ENCODE measurements at places on chromosomes 7 and 10.

GRCh38 chr7:134088199-134088598 lies 38.9 kb upstream of the LRGUK start:
- no peak for DNase-seq

- DNase-seq, result no peak
These were observed 97.1 kb downstream of the TCF7L2 start for GRCh38 chr10:113047151-113047550.

- no peak for DNase-seq
These were observed 125.2 kb downstream of the TACC2 start for GRCh38 chr10:122113945-122114747.

GRCh38 chr7:98956937-98957336 lies 78.6 kb downstream of the TRRAP start:
- no peak for DNase-seq

GRCh38 chr7:134669388-134669787 lies 22.7 kb downstream of the BPGM start:
- no peak for DNase-seq

- DNase-seq, result no peak
These were observed 770.1 kb downstream of the PHTF2 start for GRCh38 chr7:78568690-78569089.

DNA sequence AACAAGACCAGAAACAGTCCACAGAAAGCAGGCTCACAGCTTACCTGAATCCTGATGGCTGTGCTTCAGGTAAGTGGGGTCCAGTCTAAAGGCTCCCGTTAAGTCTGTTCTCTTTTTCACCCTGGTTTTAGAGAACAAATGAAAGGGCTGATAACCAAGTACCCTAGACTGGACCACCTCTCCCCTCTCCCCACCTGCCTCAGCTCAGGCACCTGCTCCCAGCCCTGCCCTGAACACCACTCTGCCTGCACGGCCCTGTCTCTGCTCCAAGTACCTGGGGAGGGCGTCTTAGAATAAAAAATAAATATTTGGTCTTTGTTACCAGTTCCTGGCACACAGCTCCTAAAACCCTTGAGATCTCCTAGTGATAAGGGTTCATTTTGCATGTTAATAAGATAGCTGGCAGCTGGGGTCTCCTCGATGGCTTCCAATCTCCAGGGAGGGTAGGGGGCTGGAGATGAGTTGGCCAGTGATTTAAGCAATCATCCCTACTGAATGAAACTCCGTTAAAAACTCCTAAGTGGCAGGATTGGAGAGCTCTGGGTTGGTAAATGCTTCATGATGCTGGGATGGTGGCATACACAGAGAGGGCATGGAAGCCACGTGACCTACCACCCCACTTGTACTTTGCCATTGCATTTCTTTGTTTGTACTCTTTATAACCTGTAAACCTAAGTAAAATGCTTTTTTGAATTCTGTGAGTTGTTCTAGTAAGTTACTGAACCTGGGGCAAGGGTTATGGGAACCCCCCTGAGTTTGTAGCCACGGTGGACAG lies 29.8 kb upstream of the FIGNL1 start:
- DNase-seq, result no peak

DNA sequence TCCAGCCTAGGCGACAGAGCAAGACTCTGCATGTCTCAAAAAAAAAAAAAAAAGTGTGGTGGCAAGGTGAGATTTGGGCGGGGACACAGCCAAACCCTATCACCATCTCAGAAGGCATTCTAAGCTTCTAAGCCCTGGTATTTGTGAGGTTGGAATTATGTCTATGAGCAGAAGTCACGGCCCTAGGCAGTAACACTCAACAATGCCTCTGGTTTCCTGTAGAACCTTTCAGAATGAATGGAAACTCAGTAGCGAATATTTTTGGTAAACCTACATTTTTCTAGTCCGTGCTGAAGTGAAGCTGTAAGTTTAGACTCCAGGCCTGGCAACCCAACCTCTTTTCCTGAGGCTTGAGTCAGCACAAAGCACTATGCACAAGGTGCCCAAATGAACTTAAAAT lies 88.3 kb downstream of the FAM107B start:
- DNase-seq, result no peak

GRCh38 chr10:71252220-71252619 lies 39.9 kb downstream of the UNC5B start:
- no peak for DNase-seq

GRCh38 chr7:107659666-107660065 lies 962 bp upstream of the SLC26A4 start:
- peak; percentile 28 for DNase-seq

DNA sequence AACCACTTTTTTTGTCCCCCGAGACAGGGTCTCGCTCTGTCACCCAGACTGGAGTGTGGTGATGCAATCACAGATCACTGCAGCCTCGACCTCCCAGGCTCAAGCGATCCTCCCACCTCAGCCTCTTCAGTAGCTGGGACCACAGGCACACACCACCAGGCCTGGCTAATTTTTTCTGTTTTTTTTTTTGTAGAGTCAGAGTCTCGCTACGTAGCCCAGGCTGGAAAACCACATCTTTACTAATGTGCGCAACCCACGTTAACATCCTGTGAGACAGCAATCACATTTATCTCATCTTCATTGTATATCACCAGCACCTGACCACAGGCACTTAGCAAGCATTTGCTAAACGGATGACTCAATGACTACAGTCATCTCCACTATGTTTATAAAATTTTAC lies 77.8 kb upstream of the ATP6V0A4 start:
- DNase-seq, result peak; percentile 63

DNA sequence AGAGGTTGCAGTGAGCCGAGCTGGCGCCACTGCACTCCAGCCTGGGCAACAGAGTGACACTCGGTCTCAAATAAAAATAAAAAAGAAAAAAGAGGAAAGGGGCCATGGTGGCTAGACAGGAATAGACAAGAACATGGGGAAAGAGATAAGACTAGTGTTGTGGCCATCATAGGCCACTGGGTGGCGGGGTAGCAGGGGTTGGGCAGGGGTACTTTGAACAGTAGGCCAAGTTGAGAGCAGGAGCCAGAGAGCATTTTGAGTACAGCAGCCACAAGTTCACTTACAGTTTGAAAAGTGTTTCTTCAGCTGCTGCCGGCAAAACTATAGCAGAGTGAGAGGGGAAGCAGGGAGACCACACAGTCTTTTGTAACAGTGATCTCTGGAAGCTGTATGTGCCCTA lies 656.0 kb downstream of the CNTNAP2 start:
- no peak for DNase-seq

- no peak for DNase-seq
These were observed 10.6 kb downstream of the NACAD start for GRCh38 chr7:45078125-45078681.

DNA sequence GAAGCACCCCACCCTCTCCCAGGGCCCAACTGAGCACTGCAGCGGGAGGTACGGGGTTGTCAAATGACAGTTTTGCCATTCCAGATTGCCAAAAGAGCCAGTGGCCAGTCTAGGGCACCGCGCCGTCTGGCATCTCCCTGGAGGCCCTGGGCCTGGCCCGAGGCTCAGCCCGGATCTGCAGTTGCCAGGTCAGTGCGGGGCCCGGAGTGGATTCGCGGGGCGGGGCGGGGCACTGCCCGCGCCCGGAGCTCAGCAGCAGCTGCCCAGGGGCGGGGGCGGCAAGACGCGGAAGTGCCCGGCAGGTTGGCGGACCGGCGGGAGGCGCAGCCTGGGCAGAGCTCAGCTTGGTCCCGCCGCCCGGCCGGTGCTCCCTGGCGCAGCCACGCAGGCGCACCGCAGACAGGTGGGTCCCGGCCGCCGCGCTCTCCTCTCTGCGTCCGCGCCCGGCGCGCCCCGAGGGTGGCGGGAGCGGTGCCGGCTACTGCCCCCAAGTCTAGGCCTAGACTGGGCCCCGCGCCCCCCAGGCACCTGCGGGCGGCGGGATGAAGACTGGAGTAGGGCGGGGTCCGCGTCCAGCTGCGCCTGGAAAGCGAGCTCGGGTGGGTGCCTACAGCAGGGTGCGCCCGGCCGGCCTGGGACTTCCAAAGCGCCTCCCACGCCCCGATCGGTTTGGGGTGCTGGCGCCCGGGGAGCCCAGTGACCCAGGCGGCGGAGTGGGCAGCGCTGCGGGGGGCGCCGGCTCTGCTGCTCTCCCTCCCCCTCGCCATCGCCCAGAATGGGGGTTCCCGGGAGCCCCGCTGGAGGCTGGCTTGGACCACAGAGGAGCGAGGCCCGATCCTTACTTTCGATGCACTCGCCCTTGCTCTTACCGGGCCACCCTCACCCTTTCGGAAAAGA lies at the start of gene IRF5:
Gene IRF5 (plus strand): TSS at position 281 of the 897 bp plus-strand sequence. CDS start 4,155 bp downstream, outside the sequence.
- DNase-seq, result peak; percentile 18

DNA sequence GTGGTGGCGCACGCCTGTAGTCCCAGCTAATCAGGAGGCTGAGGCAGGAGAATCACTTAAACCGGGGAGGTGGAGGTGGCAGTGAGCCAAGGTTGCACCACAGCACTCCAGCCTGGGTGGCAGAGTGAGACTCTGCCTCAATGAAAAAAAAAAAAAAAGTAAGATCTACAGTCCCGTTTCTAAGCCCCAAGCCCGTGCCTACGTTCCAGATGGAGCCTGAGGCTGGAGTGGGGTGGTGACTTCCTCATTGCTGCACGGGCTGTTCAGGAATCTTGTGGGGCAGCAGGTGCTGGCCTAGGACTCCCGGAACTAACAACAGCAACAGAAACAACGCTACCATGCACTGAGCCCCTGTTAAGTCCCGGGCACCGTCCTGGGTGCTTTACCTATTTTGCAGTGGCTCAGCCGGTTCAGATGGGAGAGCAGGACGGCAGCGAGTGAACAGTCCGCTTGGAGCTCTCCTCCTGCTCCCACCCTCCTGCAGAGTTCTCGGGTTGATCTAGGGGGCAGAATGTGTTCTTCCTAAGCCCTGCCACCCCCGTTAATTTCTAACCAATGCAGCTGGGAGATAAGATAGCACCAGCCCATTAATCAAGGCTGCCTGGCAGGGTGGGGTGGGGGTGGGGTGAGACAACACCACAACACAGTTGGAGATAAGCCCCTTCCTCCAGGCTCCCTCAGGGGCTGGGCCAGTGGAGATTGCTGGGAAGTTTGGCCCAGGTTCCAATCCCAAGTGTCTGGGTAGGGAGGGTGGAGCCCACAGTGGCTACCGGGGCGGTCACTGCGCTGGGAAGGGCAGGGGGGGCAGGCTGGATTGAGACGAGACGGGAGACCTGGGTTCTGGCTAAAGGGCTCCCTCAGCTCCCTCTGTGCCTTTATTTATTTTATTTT lies 17.0 kb upstream of the SFRP5 start:
- DNase-seq, result no peak

GRCh38 chr7:121446526-121446925 lies 50.4 kb upstream of the FAM3C start:
- no peak for DNase-seq

- no peak for DNase-seq
These were observed 22.8 kb upstream of the ADAMTS14 start for GRCh38 chr10:70649526-70649925.

GRCh38 chr7:158206341-158206740 lies 381.3 kb downstream of the PTPRN2 start:
- no peak for DNase-seq

DNA sequence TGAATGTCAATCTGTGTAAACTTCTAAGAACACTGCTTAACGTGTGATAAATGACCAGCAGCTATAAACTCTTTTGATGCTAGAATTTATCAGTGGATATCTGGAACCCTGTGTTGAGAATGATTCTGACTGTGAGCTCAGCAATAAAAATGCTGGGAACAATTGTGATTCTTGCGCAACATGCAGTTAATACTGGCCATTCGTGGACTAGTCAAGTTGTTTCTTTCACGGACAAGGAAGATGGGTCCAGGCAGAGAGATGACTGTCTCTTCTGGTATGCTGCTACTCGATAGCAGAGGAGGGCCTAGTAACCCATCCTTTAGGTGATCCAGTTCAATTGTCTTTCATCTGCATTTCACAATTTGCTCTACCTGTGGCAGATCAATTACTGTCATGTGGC lies 394.8 kb upstream of the IGFBP3 start:
- no peak for DNase-seq

- DNase-seq, result no peak
These were observed 39.6 kb downstream of the ENTPD1 start for GRCh38 chr10:95795602-95796001.

GRCh38 chr7:46955531-46955930 lies 626.4 kb downstream of the TNS3 start:
- DNase-seq, result no peak

- DNase-seq, result no peak
These were observed 77.1 kb downstream of the DNAJC1 start for GRCh38 chr10:21926358-21926925.

DNA sequence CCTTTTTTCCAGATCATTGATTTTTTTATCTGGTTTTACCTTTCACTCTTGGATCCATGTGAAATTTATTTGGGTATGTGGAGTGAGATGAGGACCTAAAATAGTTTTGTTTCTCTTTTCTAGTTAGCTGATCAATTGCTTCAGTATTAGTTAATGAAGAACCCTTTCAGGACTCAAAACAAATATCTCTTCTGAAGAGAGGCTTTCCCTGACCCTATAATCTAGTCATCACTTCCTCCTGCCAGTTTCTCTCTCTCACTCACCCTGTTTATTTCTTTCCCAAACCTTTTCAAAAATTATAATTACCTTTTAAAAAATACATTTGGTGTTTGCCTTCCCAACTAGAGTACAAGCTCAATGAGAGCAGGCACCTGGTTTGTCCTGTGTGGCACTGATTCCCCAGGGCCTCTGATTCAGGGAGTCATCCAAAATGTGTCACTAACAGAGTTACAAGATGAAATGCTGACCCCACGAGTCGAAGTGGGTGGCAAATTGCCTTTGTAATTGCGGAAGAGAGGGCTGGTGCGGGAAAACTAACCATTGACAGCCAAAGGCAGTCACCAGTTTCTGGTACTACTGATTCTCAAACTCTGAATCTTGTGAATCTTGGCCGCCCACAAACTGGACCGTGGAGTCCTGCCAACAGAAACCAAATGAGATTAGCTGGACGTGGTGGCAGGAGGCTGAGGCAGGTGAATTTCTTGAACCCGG lies 2.4 kb downstream of the TMEM140 start:
- DNase-seq, result no peak

DNA sequence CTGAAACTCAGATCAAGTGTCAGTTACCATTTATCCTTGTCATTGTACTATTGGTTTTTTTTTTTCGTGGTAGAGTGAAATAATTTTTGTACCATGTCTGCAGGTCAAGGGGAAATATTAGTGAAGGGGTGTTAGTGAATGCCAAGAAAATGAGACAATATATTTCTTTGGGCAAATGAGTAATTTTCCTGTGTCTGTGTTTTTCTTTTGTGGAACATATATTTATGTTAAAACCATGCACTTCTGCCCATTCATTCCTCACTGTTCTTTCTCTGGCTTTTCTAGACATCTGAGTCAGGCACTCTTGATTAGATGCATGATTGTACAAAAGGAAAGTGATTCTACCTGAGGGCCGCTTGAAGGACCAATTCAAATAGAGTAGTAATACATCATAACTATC lies 161.6 kb downstream of the BICC1 start:
- DNase-seq, result no peak

- DNase-seq, result no peak
These were observed 220.8 kb downstream of the LRMDA start for GRCh38 chr10:75652146-75652740.

GRCh38 chr7:19249281-19249680 lies 104.1 kb upstream of the FERD3L start:
- DNase-seq, result no peak

DNA sequence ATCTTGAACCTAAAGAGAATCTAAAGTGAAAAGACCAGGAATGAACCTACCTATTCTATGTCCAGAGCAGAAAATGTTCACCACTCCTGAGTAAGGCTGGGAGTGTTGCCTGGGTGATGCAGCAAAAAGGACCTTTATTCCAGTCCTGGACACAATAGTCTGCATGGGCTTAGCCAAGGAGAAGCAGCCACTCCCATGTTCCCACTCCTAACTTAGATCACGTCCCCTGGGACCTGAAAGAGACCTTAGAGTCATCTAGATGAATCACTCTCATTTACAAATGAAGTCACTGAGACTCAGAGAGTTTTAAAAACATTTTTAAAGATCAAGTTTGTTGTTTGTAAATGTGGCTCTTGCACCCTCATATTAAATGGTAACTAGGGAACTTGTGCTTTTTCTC lies 763.4 kb downstream of the KCNMA1 start:
- DNase-seq, result no peak

Data from stimulated activated naive CD4-positive, alpha-beta T cell treated with Interleukin-2 at 50 U/mL for 16 hours (primary cell).